ENCODE measurements at places on chromosomes 4 and X.

DNA sequence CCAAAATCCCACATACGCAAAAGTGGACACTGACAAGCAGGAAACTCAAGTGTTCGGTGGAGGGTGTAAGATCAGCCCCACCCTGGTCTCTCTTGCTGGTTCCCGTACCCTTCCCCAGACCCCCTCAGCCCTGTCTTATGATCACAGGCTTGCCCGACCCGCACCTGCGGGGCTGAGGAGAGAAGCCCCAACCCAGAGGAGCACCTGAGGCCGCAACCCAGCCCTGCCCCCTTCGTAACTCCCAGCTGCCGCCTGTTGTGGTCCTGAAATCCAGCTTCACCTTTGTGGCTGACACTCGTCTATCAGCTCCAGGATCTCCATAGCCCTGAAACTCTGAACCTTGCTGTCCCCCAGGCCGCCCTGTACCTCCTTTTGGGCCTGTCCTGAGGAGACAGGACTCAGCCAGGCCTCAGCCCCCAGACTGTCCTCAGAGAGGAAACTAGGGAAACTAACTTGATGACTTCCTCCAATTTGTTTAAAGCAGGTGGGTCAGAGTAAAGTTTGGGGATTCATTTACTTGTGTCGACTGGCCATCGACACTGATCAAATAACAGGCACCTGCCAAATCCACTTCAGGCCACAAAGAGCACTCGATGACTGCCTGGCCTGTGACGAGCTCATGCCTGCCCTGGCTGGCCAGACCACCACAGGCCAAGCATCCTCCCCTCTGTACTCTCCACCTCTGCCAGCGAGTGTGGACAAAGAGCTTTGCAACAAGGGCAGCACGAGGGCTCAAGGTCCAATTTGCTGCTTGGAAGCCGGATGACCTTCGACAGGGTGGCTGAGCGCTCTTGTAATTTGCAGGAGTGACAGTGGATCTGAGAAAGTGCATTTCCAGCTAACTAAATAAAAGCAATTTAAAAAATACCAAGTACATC lies 19.3 kb downstream of the DCTD start:
- no peak for DNase-seq

DNA sequence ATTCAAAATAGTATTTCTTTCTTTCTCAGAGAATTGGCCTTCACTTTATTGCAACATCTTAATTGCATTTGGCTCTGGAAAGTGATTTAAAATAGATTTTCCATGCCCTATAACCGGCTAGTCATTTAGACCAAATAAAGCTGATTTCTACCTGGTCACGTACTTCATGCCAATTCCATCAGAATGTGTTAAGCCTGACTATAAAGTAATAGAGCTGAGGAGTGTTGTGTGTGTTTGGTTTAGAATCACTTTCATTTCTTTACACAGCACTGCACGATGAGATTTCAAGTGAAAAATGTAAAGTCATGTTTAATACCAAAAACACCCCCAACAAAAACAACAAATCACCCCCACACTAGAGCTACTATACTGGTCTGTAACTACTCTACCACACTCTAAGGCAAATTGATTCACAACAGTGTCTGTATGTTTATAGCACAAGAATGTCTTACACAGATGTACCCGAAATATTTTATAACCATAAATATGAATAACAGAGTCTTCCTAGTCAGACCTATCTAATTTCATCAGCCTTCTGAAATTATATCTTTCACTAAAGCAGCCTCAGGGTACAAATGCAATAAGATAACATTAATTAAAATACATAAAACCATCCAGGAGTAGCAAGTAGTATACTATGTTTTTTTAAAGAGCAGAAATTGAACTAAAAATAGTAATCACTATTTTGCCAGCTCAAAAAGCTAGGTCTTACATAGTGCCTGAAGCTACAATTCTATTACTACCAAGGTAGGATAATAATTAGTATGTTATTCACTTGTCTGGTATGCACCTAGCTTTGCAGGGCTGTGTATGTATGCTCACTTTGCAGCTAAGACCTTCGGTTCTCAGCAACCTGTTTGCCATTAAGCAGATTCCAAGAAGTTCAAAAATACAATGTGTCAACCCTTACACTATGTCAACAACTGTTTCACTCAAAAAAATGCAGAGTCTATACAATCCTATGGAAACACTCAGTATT lies 28.4 kb downstream of the APBB2 start:
- no peak for DNase-seq

GRCh38 chr4:106194801-106195200 lies 121.2 kb downstream of the TBCK start:
- DNase-seq = no peak

DNA sequence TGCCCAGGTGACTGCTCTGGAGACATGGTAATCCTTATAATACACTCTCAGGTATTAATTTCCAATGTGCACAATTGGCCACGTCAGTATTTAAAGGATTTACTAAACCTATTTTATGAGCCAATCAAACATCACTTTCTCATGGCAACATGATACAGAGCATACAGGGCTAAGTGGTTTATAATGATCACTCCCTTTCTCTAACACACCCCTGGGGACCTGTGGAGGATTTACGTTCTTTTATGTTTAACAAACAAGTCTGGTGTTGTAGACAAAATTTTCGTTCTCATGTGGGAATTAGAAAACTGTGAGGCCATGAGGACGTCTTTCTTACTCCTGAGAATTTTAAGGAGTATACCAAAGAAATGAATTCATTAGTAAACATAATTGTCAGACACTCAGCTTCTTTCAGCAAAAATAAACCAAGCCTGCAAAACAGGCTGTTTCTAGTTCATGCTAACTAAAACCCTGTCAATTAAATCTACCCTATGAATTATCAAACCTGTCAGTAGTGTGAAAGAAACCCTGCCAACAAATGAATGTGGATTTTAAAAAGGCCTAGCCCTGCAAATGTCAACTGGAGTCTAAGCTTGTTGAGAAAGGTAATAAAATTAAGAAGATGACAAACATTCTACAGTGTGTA lies 155.8 kb downstream of the PDGFC start:
- DNase-seq = no peak

DNA sequence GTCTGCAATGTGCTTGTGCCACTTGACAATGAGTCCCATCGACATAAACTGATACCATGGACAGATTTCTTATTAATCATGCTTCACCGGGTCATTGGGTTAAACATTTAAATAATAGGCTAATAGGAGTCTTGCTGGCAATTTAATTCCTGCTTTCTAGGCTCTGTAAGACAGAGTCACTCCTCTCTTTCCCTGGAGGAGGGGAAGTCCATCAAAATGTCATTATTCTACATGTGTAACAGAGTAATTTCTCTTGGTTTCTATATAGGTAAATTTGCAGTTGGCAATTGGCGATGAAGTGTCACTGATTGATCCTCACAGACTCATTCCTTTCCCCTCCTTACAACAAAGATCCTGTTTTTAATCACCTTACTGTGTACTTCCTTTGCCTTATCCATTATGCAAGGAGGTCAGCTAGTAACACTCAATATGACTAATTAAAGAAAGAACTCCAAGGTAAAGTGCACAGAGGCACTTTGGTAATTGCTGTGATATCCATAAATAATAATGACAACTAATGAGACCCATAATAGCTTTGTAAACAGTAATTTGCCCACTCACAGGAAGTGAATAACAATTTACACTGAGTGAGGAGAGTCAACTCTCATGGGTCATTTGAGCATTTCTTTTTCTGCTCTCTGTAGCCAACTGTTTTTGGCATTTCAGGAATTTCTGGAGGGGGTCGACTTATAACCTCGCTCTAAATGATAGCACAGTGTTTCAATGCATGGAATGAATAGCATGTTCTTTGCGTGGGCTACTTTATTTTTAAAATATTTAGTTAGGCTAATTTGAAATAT lies 184.0 kb downstream of the UGT8 start:
- no peak for DNase-seq

DNA sequence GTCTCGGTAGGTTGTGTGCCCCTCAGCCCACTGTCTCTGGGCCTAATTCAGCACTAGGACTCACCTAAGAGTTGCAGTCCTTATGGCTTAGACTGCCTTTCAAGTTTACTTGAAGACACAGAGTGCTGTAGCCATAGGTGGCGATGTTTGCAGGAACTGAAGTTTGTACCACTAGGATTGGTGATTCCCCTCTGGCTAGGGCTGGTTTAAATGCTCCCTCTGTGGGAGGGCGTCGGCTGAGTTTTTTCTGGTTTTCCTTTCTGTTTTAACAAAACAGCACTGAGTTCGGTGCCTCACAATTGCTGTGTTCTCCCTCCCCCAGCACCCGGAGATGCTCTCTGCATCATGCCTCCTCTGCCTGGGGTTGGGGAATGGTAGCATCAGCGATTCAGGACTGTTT lies 480.9 kb downstream of the PCDH11X start:
- no peak for DNase-seq

- no peak for DNase-seq
Measured at GRCh38 chrX:103157496-103158316, 57.2 kb upstream of the BEX4 start.

DNA sequence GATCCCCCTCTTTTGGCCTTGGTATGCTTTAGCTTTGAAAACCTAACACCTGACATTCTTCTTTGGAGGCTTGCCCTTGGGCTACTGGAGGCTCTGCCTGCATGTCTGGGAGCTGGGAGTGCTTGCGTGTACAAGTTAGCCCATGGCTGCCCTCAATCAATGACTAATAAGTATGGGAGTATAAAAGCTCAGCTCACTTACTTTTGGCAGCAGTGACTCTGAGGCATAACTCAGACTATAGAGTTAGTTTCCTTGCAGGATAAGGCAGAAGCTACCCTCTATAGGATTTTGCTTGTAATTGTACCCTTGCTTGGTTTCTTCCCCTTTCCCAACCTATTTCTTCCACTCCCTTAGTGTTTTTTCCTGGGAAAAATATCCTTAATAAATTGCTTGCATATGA lies 247.9 kb downstream of the PPP1R2C start:
- no peak for DNase-seq

DNA sequence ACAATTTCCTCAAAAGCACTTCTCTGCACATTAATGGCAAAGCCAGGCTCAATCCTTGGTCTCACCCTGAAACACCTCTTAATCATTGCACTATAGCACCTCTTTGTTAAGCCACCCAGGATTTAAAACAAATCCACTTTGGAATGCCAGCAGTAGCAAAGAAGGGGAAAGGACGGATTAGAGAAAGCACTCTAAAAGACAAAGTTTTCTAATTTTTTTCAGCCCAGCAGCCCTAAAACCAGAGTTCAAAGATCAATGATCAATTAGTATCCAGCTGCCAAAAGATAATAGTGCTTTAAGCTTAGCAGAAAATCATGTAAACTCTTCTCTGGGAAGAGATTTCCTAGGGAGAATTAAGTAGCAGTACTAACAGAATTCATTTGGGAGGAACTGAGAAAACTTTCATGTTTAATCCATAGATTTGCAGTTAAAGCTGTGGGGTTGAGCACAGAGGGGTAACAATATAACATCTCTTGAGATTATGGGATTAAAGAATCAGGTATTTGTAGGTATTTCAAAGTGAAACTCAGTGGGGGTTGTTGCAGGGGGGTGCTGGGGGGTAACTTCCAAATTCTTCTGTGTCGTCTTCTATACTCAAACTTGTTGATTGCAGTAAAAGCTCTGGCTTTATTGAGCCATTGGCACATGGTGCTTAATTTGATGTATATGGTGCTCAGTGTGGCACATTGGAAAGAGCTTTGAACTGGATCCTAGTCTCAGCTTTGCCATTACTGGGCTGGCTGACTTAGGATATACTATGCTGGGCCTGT lies 61.8 kb downstream of the LRRC66 start:
- no peak for DNase-seq

GRCh38 chr4:122914292-122914904 lies 8.0 kb downstream of the NUDT6 start:
- DNase-seq = no peak

DNA sequence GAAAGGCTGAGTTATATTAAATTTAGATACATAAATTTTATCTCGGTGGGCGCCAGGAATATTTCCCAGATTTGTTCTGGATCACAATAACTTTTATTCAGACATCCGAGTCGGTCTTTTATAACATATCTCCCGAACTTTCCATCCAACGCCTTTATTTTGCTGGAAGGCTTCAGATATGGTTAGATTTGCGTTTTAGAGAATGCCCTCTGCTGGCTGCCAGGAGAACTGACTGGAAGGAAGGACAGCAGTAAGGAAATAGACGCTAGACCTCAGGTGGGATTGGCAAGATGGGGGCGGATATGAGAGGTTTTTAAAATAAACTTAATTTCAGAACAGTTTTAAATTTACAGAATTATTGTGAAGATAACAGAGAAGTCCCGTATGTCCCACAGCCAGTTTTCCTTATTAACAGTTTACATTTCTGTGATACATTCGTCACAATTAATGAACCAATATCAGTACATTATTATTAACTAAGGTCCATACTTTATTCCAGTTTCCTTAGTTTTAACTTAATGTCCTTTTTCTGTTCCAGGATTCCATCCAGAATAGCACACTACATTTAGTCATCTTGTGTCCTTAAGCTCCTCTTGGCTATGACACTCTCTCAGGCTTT lies 4.6 kb upstream of the KANTR start:
- DNase-seq = no peak

- no peak for DNase-seq
Measured at GRCh38 chr4:70925899-70926635, 23.9 kb downstream of the MOB1B start.

- no peak for DNase-seq
Measured at GRCh38 chrX:69151866-69152284, 13.4 kb downstream of the PJA1 start.

- DNase-seq = no peak
Measured at GRCh38 chrX:143633461-143634308, 2.2 kb downstream of the SLITRK4 start.

GRCh38 chr4:107444-108429 lies 16.6 kb upstream of the ZNF718 start:
- DNase-seq = no peak

DNA sequence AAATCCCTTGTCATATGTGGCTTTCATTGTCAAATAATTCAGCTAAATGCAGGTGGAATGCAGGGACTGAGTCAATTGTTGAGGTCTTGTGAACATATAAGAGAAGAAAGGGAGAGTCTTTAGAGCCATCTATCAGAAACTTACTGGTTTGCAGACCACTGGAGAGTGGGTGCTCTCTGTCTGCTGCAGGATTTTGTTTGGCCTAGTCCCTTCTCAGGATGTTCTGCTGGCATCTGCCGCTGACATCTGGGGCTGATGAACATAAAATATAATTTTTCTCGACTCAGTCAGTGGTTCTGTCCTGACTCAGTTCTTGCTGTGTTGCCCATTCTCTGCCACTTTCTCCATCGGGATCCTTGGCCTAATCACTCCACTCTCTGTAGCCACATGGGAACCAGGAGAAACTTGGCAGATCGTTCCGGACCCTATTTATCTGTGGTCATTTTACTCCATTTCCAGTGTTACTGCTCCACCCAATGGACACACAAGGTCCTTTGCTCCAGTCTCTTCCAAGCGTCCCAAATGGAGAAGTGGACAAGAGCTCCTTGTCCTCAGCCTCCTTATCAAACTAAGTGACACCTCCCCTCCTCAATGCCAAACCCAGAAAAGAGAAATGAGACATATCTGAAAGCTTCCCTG lies 436.2 kb downstream of the FAT4 start:
- no peak for DNase-seq

- DNase-seq = no peak
Measured at GRCh38 chr4:142354041-142354440, 492.1 kb downstream of the INPP4B start.

- no peak for DNase-seq
Measured at GRCh38 chrX:132786217-132786616, 172.2 kb downstream of the HS6ST2 start.
